T-helper 17 cell (primary cell): ENCODE measurements at places on chromosomes 2 and 18.

DNA sequence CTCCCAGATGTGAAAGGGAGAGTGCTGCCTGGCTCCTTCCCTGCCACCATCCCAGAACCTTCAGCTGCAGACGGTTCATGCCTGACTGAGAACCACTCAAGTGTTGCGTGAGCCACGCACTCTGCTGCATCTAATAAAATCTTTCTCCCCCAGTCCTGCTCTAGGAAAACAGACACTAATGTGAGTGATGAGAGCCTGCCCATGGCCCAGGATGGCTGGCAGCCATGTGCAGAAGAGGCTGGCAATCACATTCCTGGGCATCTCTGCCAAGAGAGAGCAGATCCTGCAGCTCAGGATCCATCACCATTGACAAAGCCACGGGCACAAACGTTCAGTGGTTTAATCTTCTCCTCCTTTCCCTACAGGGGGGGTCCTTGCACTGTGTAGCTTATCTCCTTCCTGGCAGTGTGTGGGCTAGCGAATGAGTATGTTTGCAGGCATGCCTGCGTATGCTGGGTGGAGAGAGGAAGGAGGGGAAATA lies 477.5 kb downstream of the SLC4A3 start:
- no peaks in the 10 kb centered on the region for H3K36me3 ChIP-seq
- DNase-seq: no peak
- no peak overlapping the region for H3K27ac ChIP-seq
- H3K4me1 ChIP-seq: no peaks in the 10 kb centered on the region
- H3K27me3 ChIP-seq: peaks cover 7% of the 10 kb centered on the region

- DNase-seq: no peak
- peak overlapping the region; percentile 93 for H3K27ac ChIP-seq
- peaks cover 34% of the 10 kb centered on the region for H3K4me1 ChIP-seq
Measured at GRCh38 chr2:119826370-119826961, 66.7 kb downstream of the PTPN4 start.

GRCh38 chr2:165576409-165577154 lies 107.1 kb downstream of the CSRNP3 start:
- no peaks in the 10 kb centered on the region for H3K36me3 ChIP-seq
- no peak for DNase-seq
- peaks cover 3% of the 10 kb centered on the region for H3K4me1 ChIP-seq
- H3K27ac ChIP-seq: no peak overlapping the region
- no peak overlapping the region for H3K4me3 ChIP-seq

DNA sequence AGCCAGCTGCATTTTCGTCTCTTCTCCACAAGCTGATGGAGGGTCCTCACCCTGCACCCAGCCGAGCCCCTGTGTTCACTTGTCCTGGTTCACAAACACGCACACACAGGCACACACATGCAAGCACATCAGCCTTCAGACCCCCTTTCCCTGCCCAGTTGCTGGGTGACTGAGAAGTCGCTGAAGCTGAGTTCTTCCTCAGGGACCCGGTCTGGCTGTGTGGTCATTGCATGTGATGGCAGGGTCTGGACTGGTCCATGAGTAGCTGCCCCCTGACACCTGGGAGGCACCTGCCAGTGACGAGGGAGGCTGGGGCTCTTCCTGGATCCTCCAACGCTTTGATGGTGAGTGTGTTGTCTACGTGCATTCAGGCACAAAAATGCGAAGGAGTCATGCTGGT lies 546.1 kb upstream of the SALL3 start:
- H3K36me3 ChIP-seq: peaks cover 3% of the 10 kb centered on the region
- no peaks in the 10 kb centered on the region for H3K4me1 ChIP-seq

DNA sequence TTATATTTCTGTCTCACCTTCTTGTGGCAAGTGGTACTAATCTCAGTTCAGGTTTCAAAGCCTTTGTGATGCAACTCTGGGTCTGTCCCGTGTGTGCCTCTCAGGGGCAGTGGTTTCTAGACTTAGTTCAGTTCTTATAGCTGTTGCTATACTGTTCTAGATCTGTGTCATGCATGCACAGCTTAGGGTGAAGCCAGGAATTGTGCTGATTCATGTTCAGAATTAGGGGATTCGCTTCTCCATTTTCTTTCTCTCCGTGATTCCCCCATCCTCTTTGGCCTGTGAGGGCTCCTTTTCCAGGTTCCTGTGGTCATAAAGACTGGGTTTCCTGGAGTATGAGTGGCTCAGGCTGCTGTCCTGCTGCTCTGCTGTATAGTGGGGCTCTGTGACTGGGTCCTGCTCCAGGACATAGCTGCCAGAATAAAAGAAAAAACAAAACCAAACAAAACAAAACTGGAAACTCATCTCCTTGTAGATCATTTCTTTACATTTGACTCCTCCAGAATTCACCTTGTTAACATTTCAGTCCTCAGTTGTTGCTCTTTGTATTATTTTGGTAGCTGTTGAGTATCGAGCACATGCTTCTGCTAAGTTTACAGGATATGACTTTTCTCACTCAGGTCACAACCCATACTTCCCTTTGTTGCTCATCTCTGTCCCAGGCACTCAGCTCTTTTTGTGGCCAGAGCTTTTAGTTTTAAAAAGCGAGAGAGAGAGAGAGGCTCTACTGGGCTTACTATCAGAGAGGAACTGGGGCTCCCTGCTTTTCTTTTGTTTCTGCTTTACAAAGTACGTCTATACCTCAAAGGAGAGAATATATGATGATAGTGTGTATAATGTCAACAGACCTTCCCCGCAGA lies 34.2 kb downstream of the CERS6 start:
- peak overlapping the region; percentile 94 for H3K27ac ChIP-seq
- H3K4me3 ChIP-seq: peak overlapping the region; percentile 85
- peaks cover 17% of the 10 kb centered on the region for H3K4me1 ChIP-seq
- no peaks in the 10 kb centered on the region for H3K36me3 ChIP-seq
- DNase-seq: no peak

GRCh38 chr2:165070076-165070475 lies 114.8 kb upstream of the SLC38A11 start:
- no peaks in the 10 kb centered on the region for H3K36me3 ChIP-seq
- no peak overlapping the region for H3K27ac ChIP-seq
- H3K4me1 ChIP-seq: no peaks in the 10 kb centered on the region
- H3K27me3 ChIP-seq: peaks cover 15% of the 10 kb centered on the region
- DNase-seq: no peak

DNA sequence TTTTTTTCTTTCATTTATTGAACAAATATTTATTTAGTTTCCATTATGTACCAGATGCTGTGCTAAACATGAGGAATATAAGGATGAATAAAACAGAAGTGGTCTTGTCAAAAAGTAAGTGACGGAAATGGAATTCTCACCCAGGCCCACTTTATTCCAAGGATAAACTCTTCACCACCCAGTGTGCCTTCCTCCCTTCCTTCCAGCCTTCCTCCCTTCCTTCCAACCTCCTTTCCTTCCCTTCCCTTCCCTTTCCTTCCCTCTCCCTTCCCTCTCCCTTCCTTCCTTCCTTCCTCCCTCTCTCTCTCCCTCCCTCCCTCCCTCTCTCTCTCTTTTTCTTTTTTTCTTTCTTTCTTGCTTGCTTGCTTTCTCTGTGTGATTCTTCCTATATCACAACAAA lies 240.8 kb downstream of the DPP10 start:
- H3K27ac ChIP-seq: no peak overlapping the region
- H3K4me1 ChIP-seq: no peaks in the 10 kb centered on the region
- H3K4me3 ChIP-seq: no peak overlapping the region
